ENCODE measurements at places on chromosomes 5 and 9.

DNA sequence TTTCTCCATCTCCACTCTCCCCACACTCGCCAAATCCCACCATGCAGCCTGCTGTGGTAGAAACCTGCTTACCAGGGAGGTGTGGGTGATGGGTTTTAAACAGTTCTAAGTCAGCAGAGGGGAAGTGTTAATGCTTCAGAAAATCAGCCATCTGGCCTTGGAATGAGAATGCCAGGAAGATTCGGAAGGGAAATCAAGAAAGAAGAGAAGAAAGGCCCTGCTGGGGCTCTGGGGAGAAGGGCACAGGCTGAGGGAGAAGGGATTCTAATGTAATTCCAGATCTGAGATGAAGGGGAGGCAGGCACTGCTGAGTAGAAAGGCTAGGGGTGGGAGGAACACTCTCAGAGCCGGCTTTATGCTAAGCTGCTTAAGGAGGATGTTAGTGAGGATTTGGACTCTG is 434.7 kb upstream of the DMAC1 start:
- no peaks in the 10 kb centered on the region for H3K4me1 ChIP-seq
- no peaks in the 10 kb centered on the region for H3K36me3 ChIP-seq
- no peaks in the 10 kb centered on the region for H3K27me3 ChIP-seq
- DNase-seq, result no peak
- H3K27ac ChIP-seq, result no peak overlapping the region

GRCh38 chr5:132739232-132739631 is 1.9 kb upstream of the KIF3A start:
- H3K4me1 ChIP-seq, result peaks cover 10% of the 10 kb centered on the region
- no peak for DNase-seq
- no peaks in the 10 kb centered on the region for H3K27me3 ChIP-seq
- H3K4me3 ChIP-seq, result no peak overlapping the region
- H3K36me3 ChIP-seq, result no peaks in the 10 kb centered on the region
- no peak overlapping the region for H3K27ac ChIP-seq

DNA sequence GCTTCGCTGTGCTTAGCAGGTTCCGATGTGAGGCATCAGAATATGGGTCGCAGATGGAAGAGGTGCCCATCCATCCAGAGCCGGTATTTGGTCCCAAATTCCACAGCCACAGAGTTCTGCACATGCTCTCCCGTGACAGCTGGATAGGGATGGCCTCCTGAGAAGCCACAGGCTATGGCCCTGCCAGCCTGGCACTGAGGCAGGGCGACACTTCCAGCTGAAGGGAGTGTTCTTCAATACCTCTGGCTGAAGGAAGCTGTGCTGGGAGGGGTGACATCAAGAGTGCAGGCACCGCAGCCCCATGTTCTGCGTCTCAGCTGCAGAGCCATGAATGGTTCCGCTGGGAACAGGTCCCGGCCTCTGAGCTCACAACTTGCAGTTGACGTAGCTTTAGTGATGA is 83.4 kb upstream of the SIMC1 start:
- no peak for DNase-seq
- no peak overlapping the region for H3K27ac ChIP-seq
- H3K4me3 ChIP-seq, result no peak overlapping the region
- no peaks in the 10 kb centered on the region for H3K27me3 ChIP-seq
- peaks cover 32% of the 10 kb centered on the region for H3K4me1 ChIP-seq
- H3K36me3 ChIP-seq, result peaks cover 35% of the 10 kb centered on the region

DNA sequence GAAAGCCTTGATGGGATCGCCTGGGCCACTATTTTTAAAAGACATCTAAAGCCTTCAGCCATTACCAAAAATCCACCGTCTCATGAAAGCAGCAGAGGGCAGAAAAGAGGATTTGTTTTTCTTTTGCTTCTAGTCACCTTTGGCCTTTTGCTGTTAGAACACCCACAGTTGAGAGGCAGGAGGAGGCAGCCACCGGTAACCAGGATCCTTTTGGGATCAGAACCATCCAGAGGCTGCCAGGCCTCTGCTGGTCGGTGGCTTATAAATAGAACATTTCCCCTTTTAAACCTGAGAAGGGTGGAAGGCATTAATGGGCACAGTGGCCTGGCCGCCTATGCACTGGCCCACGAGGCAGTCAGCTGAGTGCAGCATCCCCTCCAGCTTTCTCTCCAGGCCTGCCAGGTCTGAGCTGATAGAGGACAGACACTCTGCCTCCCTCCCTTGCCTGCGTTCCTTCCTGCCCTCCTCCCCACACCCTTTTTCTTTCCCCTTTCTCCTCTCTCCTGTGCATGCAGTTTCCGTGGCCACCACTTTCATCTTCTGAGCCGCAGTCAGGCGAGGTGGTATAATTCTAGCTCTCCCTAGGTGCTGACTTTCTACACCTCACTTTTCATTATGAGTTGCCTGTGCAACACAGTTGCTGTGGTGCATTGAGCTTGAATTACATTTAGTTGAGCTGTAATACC is 253.4 kb downstream of the ARHGAP26 start:
- no peak overlapping the region for H3K4me3 ChIP-seq
- H3K27me3 ChIP-seq, result no peaks in the 10 kb centered on the region
- H3K4me1 ChIP-seq, result peaks cover 28% of the 10 kb centered on the region

DNA sequence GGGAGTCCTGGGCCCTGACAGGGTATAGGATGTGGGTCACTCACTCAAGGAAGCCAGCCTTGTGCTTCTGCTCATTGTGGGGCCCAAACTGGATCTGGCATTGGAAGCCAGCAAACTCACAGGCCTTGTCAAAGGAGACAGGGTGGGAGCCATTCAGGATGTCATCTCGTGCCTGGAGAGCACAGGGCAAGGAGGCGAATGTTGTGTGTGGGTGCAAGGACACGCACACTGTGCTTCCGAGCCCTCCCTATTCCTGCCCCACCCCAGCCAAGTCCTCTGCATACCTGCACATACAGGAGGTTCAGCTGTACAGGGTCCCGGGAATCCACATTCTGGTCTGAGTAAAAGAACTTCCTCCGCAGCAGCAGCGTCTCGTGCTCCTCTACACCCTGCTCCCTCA is 8.1 kb downstream of the TLN1 start:
- H3K27ac ChIP-seq, result no peak overlapping the region
- no peak overlapping the region for H3K4me3 ChIP-seq
- H3K27me3 ChIP-seq, result no peaks in the 10 kb centered on the region
- H3K4me1 ChIP-seq, result peaks cover 14% of the 10 kb centered on the region
- no peak for DNase-seq
- H3K36me3 ChIP-seq, result peaks cover 90% of the 10 kb centered on the region

GRCh38 chr5:56850423-56850822 is 35.1 kb downstream of the MAP3K1 start:
- no peak for DNase-seq
- no peak overlapping the region for H3K27ac ChIP-seq
- H3K4me1 ChIP-seq, result 0 out of 2 replicates have a peak, but pooled peaks cover 6% of the 10 kb centered on the region
- H3K36me3 ChIP-seq, result no peaks in the 10 kb centered on the region
- no peaks in the 10 kb centered on the region for H3K27me3 ChIP-seq

GRCh38 chr5:176621661-176622079 is 8.7 kb downstream of the SNCB start:
- no peak overlapping the region for H3K27ac ChIP-seq
- peaks cover 60% of the 10 kb centered on the region for H3K27me3 ChIP-seq
- H3K4me1 ChIP-seq, result peaks cover 37% of the 10 kb centered on the region

DNA sequence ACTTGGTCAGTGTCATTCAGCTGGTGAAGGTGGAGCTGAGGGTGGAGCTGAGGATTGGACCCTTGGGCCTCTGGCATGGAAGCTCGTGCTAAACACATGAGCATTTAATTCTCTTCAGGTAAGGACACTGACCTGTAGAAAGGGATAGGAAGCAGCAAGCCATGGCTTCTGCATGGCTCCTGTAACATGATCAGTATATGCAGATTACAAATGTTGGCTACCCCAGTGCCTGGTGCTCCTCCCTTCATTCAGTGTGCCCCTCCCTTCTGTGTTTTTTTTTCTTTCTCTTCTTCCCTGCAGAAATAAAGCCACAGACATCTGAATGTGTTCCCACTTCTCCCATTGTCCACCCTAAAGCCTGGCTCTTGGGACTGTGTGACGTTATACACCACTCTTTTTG is 52.9 kb downstream of the ARHGAP26 start:
- no peaks in the 10 kb centered on the region for H3K27me3 ChIP-seq
- DNase-seq, result no peak
- H3K27ac ChIP-seq, result no peak overlapping the region
- no peak overlapping the region for H3K4me3 ChIP-seq

DNA sequence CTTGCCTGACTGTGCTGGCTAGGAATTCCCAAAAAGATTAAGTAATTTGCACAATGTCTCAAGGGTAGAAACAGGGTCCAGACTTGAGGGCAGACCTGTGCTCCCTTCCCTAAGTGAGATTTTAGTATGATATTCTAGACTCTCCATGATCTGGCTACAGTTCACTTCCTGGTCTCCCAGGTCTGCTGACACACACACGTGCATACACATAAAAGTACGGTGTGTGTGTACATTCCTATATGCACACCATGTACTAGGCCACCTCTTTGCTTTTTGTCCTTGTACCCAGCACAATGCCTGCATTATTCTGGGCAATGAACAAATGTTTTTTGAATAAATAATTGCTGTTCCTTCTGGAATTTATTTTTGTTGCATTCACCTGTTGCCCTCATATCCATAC is 83.7 kb downstream of the SH3RF2 start:
- no peaks in the 10 kb centered on the region for H3K36me3 ChIP-seq
- H3K27me3 ChIP-seq, result no peaks in the 10 kb centered on the region
- no peaks in the 10 kb centered on the region for H3K4me1 ChIP-seq
- no peak overlapping the region for H3K4me3 ChIP-seq
- H3K27ac ChIP-seq, result no peak overlapping the region
- no peak for DNase-seq

- H3K4me3 ChIP-seq, result no peak overlapping the region
- peaks cover 41% of the 10 kb centered on the region for H3K27me3 ChIP-seq
- no peaks in the 10 kb centered on the region for H3K36me3 ChIP-seq
- DNase-seq, result no peak
- no peak overlapping the region for H3K27ac ChIP-seq
- H3K4me1 ChIP-seq, result no peaks in the 10 kb centered on the region
Observed at GRCh38 chr5:172659909-172660628, 19.0 kb downstream of the NEURL1B start.

DNA sequence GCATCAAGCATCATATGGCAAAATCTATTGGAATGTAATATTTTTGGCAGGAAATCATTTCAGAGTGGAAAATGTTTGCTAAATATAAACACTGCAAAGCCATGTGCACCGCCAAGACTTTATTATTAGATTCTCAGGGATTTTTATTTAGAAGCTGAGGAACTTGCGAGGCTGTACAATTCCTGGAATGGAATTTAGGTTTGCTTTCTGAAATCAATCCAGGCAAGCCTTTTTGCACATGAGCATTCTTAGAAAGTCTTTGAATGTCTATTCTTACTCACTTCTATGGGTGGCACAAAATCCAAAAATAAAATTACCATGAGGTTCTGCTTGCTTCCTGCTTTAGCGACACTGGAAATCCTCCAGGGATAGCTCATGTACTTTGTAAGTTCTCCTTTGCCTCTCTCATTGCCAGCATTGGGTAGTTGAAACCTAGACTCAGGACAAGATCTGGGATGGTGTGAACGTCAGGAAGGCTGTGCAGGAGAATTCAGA is 71.5 kb upstream of the PALM2AKAP2 start:
- H3K36me3 ChIP-seq, result no peaks in the 10 kb centered on the region
- H3K4me3 ChIP-seq, result no peak overlapping the region
- DNase-seq, result no peak
- H3K27me3 ChIP-seq, result no peaks in the 10 kb centered on the region
- no peaks in the 10 kb centered on the region for H3K4me1 ChIP-seq
- H3K27ac ChIP-seq, result no peak overlapping the region

DNA sequence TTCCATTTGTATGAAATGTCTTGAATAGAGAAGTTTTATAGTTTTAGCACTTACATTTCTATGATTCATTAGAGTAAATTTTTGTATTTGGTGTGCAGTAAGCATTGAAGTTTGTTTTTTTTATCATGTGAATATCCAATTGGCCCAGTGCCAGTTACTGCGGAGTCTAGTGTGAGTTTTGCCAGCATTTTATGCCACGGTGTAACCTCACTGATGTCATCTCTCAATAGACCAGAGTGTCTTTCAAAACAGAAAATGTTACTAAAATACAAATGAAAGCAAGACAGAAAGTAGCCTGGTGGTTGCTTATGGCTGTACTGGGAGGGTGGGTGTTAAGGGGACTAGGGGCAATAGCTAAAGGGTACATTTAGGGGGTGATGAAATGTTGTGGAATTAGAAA is 62.8 kb downstream of the IPPK start:
- no peaks in the 10 kb centered on the region for H3K27me3 ChIP-seq
- H3K4me1 ChIP-seq, result peaks cover 14% of the 10 kb centered on the region
- DNase-seq, result no peak
- H3K36me3 ChIP-seq, result peaks cover 9% of the 10 kb centered on the region

DNA sequence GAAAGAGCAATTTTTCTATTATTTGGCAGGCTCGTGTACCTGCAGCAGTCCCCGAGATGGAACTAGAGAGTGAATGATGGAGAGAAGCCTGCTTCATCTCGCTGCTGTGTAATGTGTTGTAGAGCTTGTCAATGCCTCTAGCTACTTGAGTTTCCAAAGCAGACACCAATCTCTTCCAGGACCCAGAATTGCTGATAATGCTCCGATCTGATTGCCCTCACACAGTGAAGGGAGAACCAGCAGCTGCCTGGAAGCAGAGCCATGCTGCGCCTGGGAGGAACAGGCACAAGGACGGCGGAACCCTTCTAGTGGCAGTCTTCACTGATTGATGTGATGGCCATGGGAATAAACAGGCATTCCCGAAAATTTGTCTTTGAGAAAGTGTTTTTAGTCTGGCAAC is 288.0 kb downstream of the ICE1 start:
- no peak for DNase-seq
- no peaks in the 10 kb centered on the region for H3K4me1 ChIP-seq
- H3K27ac ChIP-seq, result no peak overlapping the region
- no peaks in the 10 kb centered on the region for H3K27me3 ChIP-seq
- no peaks in the 10 kb centered on the region for H3K36me3 ChIP-seq

DNA sequence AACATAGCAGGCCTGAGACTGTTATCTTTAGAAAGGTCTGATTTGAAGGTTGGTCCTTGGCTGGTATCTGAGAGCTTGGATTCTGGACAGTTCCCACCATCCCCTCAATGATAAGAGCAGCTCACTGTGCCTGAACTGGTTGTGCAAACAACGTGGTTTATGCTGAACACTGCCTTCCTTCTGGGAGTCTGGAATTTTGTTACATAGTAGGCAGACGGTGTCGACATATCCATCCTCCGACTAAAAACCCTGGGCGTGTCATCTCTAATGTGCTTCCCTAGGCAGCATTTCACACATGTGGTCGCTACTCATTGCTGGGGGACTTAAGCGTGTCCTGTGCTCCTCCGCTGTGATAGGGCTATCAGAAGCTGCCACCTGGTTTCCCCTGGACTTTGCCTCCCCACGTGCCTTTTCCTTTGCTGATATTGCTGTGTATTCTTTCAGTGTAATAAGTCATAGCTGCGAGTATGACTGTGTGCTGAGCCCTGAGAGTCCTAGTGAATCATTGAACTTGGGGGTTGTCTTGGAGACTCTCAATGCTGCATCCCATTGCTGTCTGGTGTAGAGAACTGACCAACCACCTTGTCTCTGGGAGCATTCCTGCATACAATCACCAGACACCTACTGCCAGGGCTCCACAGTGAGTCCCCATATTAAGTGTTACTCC is 119.1 kb upstream of the TBC1D2 start:
- no peaks in the 10 kb centered on the region for H3K36me3 ChIP-seq
- no peak overlapping the region for H3K4me3 ChIP-seq
- no peaks in the 10 kb centered on the region for H3K27me3 ChIP-seq
